CD4-positive, alpha-beta memory T cell (primary cell): ENCODE measurements at places on chromosomes 5 and 9.

GRCh38 chr5:133925866-133926488, 42.4 kb downstream of the C5orf15 start:
- no peak for DNase-seq

- no peak for DNase-seq
These were observed 61.6 kb downstream of the C9orf152 start for GRCh38 chr9:110146373-110146772.

GRCh38 chr9:138023394-138024124, 146.0 kb downstream of the CACNA1B start:
- DNase-seq, result no peak

DNA sequence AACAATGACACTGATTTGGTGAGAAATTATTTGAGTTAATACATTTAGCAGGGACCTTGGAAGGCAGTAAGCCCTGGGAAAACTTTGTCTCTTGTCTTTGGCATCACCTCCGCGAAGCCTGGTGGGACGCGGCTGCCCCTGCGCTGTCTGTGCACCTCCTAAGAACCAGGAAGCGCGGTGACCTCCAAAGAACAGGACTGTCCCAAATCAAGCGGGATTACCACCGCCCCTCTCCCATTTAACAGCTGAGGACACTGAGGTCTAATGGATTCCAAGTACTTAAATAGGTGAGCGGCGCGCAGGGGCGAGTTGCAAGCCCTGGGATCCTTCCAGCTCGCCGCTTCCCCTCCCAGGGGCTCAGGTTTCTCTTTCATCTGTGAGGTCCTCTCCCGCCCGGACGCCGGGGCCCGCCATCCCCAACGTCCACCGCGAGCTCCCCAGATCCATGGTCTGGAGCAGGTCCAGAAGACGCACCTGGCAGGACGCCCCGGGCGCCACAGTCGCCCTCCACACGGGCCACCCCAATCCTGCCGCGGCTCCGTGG, 432 bp downstream of the STARD4 start:
- DNase-seq, result peak; percentile 12

GRCh38 chr5:81192373-81192750, 40.8 kb upstream of the CKMT2 start:
- DNase-seq, result no peak

- peak; percentile 15 for DNase-seq
These were observed 1.0 kb upstream of the MCC start for GRCh38 chr5:113489299-113489698.
